ENCODE measurements at places on chromosomes 13 and 19.
A peak's percentile ranks its signal among the peaks of the same experiment; 100 is the strongest.

DNA sequence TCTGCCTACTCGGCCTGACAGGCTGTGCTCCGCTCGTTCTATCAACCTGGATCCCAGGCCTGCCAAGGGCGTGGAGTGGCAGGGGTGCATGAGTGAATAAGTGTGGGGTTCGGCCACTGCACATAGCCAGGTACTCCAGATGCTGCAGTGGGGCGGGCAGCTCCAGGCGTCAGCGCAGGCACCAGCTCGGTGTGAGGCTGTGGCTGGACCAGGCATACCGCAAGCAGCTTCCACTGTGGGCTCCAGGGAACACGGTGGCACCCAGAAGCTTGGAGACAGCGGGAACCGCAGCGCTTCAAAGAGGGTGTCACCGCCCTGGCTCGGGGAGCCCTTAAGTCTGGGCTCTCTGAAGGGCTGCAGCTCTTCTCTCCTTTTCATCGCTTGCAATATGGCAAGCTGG is 1630.2 kb downstream of the OLFM4 start:
- DNase-seq, result no peak

GRCh38 chr19:15372891-15373301 is 6.7 kb downstream of the AKAP8 start:
- no peak for DNase-seq

DNA sequence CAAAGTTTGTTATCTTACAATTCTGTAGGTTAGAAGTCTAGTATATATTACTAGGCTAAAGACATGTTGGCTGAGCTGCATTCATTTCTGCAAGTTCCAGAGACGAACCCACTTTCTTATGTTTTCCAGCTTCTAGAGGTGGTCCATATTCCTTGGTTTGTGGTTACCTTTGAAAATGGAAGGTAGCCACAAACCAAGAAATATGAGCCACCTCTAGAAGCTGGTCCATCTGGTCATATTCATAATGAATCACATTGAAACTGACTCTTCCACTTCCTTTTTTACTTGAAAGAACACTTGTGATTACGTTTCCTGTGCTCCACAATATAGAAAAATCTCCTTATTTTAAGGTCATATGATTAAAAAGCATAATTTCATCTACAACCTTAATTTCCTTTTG is 943.0 kb upstream of the PCDH9 start:
- DNase-seq, result peak; percentile 26

DNA sequence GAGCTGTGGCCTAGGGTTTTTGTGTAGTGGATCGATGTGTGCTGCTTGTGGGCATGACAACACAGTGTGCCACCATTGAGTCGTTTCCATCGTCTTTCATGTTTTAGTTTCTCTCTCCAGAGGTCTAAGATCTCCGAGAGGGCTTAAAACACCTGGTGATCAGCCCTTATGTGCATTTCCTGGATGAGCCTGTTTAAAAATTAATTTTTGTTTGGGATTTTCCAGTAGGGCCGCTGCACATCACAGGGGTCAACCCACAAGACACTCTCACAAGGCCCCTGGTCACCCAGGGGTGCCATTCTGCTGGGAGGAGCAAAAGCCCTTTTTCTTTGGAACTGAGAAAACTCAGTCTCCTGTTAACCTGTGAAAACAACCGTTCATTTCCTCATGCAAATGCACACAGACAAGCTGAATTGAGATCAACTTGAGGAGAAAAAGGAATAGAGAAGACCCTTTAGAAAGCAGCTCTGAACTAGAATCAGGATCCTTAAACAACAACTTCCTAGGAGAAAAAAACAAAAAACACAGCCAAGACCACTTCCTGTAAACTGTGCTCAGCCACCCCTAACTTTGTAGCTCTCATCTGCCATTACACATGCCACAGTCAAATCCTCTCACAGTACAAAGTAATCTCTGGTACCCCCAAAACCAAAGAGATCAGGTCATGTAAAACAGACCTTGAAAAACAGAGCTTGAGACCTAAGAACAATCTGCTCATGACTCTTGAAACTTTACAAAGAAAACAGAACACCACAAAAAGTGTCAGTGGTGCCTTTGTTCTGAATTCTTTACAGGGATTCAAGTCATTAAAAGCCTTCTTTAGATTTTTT is 8.3 kb upstream of the MTRF1 start:
- DNase-seq, result no peak

GRCh38 chr13:112928972-112929782 is 39.8 kb upstream of the MCF2L start:
- peak; percentile 54 for DNase-seq

- DNase-seq, result no peak
Observed at GRCh38 chr13:89057862-89058261, 1386.7 kb downstream of the SLITRK5 start.

Data from choroid plexus epithelial cell (primary cell).